ENCODE measurements at places on chromosomes 1 and 21. TPM values are rescaled to one million over a fixed set of nuclear protein-coding genes. Genes with fewer than 3 reads are reported as not detected.

GRCh38 chr1:69814926-69815325 lies 247.2 kb downstream of the LRRC7 start:
- H3K36me3 ChIP-seq: no peaks in the 10 kb centered on the region
- no peak for DNase-seq
- no peaks in the 10 kb centered on the region for H3K27me3 ChIP-seq
- no peak overlapping the region for H3K4me3 ChIP-seq
- H3K27ac ChIP-seq: no peak overlapping the region

RRP15 gene
- 15.8 TPM for total RNA-seq

- H3K4me3 ChIP-seq: no peak overlapping the region
- H3K36me3 ChIP-seq: no peaks in the 10 kb centered on the region
- H3K4me1 ChIP-seq: peaks cover 6% of the 10 kb centered on the region
- no peak overlapping the region for H3K27ac ChIP-seq
- peak; percentile 48 for DNase-seq
- H3K27me3 ChIP-seq: no peaks in the 10 kb centered on the region
Observed at GRCh38 chr1:107563441-107563840, 401.5 kb downstream of the VAV3 start.

NME7 gene
- 23.5 TPM for total RNA-seq

DNA sequence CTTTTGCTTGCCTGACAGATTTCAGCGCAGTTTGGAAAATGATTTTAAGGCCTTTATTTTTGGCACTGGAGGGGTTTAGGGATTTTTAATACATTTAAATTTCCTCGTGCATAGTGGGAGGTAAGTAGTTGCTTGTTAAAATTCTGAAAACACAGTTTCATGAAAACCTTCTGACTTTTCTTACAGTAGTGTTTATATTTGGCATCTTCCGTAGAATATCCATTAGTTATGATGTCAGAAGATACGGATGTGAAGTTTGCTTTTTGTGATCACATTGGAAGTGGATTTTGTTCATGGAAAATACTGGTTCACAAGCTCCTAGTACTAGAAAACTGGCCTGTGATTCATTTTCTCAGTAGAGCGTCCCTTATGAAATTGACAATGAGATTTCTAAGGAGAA lies 1.3 kb downstream of the RABGAP1L start:
- DNase-seq: no peak
- no peak overlapping the region for H3K27ac ChIP-seq
- peak overlapping the region; percentile 85 for H3K4me3 ChIP-seq

PCP4L1 gene
- total RNA-seq: 0.69 TPM

GRCh38 chr21:35529171-35529863 lies 480.2 kb upstream of the RUNX1 start:
- DNase-seq: no peak
- no peak overlapping the region for H3K4me3 ChIP-seq
- H3K4me1 ChIP-seq: no peaks in the 10 kb centered on the region
- H3K27ac ChIP-seq: no peak overlapping the region
- no peaks in the 10 kb centered on the region for H3K36me3 ChIP-seq

- peaks cover 5% of the 10 kb centered on the region for H3K4me1 ChIP-seq
- no peak overlapping the region for H3K27ac ChIP-seq
- no peaks in the 10 kb centered on the region for H3K36me3 ChIP-seq
- no peaks in the 10 kb centered on the region for H3K27me3 ChIP-seq
- no peak overlapping the region for H3K4me3 ChIP-seq
Observed at GRCh38 chr1:184878002-184878401, 96.3 kb downstream of the NIBAN1 start.

GRCh38 chr1:173280899-173281660 lies 73.9 kb upstream of the TNFSF4 start:
- H3K27ac ChIP-seq: no peak overlapping the region
- no peak for DNase-seq
- H3K27me3 ChIP-seq: no peaks in the 10 kb centered on the region
- no peak overlapping the region for H3K4me3 ChIP-seq

ASCL5 gene
- total RNA-seq: not detected

GRCh38 chr1:163535401-163535800 lies 213.6 kb downstream of the NUF2 start:
- no peaks in the 10 kb centered on the region for H3K27me3 ChIP-seq
- H3K36me3 ChIP-seq: no peaks in the 10 kb centered on the region
- DNase-seq: no peak
- peaks cover 17% of the 10 kb centered on the region for H3K4me1 ChIP-seq

DNA sequence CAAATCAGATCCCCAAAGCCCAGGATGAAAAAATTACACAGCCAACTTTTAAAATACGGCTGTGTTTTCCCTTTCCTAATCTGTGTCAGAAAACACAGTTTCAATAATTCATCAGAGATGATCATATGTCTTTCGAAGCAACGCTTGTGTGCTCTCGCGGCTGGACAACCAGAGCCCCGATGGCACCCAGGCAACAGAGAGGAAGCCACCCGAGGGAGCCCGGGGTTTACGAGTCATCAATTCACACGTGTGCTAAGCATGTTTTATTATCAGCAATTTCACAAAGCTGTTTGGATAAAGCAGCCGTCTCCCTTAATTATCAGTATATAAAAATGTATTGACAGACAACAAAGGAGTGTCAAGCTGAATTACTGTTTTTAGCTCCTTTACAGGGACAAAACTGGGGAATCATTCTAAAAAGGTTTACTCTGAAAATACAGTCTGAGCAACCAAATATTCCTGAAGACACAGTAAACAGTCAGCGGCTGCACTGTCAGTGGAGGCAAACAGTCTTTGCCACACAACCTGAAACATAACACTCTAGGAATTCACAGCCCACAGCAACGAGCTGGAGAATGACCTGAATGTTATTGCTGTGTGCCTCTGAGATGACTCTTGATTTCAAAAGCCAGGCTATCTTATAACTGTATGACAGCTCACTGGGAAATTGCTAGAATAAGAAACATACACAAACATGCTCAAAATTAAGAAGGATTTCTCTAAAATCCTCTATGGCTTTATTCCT lies 201.0 kb downstream of the SIPA1L2 start:
- H3K27ac ChIP-seq: no peak overlapping the region
- H3K36me3 ChIP-seq: no peaks in the 10 kb centered on the region
- no peak overlapping the region for H3K4me3 ChIP-seq
- H3K27me3 ChIP-seq: no peaks in the 10 kb centered on the region

GRCh38 chr1:183912265-183912886 lies 107.5 kb downstream of the RGL1 start:
- H3K27me3 ChIP-seq: no peaks in the 10 kb centered on the region
- H3K36me3 ChIP-seq: no peaks in the 10 kb centered on the region
- H3K4me1 ChIP-seq: peaks cover under 1% of the 10 kb centered on the region
- no peak for DNase-seq
- no peak overlapping the region for H3K4me3 ChIP-seq

ARTN gene
- total RNA-seq: 2.9 TPM

DNA sequence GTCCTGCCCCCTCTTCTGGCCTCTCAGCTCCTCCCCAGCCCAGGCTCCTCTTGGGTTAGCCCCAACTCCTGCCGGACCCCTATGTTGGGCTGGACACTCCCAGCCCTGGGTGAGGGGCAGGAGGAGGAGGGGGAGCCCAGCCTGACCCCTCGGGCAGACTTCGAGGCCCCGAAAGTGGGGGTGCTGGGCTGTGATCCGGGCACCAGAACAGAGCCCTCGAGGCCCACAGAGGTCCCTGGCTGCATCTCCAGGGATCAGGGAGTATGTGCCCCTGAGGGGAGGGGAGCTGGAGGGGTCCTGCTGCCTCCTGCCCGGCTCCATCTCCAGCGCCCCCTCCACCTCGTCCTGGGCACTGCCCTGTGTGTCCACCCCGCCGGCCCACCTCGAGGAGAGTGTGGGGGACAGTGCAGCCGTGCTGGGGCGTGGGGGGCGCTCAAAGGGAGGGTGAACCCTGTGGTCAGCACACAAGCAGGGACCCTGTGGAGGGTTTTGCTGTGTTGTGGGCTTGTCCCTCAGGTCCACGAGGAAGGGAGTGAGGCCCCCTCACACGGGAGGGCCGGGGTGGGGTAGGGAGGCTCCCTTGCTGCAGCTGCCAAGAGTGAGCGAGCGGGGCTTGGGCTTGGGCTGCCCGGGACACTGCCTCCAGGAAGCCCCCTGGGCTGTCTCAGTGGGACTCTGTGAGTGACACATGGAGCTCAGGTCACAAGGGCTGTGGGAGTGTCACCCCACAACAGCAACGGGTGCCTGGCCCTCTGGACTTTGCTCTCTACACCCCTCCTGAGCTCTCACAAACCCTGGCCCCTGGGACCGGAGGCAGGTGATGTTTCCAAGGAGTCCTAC lies 54.4 kb downstream of the COL18A1 start:
- no peak for DNase-seq
- H3K27ac ChIP-seq: no peak overlapping the region
- H3K4me3 ChIP-seq: no peak overlapping the region
- no peaks in the 10 kb centered on the region for H3K4me1 ChIP-seq
- peaks cover 8% of the 10 kb centered on the region for H3K36me3 ChIP-seq

GRCh38 chr1:223343692-223344091 lies 20.3 kb downstream of the SUSD4 start:
- H3K27ac ChIP-seq: no peak overlapping the region
- DNase-seq: no peak

GRCh38 chr1:110686188-110686587 lies 11.4 kb upstream of the KCNA3 start:
- peaks cover 48% of the 10 kb centered on the region for H3K27me3 ChIP-seq
- H3K4me1 ChIP-seq: no peaks in the 10 kb centered on the region
- H3K36me3 ChIP-seq: no peaks in the 10 kb centered on the region
- no peak overlapping the region for H3K27ac ChIP-seq

- H3K4me3 ChIP-seq: peak overlapping the region; percentile 99
- peak; percentile 47 for DNase-seq
- peak overlapping the region; percentile 43 for H3K27ac ChIP-seq
- no peaks in the 10 kb centered on the region for H3K27me3 ChIP-seq
- no peaks in the 10 kb centered on the region for H3K36me3 ChIP-seq
- H3K4me1 ChIP-seq: peaks cover 74% of the 10 kb centered on the region
Observed at GRCh38 chr1:27601771-27602461, 2.0 kb downstream of the AHDC1 start.

DNA sequence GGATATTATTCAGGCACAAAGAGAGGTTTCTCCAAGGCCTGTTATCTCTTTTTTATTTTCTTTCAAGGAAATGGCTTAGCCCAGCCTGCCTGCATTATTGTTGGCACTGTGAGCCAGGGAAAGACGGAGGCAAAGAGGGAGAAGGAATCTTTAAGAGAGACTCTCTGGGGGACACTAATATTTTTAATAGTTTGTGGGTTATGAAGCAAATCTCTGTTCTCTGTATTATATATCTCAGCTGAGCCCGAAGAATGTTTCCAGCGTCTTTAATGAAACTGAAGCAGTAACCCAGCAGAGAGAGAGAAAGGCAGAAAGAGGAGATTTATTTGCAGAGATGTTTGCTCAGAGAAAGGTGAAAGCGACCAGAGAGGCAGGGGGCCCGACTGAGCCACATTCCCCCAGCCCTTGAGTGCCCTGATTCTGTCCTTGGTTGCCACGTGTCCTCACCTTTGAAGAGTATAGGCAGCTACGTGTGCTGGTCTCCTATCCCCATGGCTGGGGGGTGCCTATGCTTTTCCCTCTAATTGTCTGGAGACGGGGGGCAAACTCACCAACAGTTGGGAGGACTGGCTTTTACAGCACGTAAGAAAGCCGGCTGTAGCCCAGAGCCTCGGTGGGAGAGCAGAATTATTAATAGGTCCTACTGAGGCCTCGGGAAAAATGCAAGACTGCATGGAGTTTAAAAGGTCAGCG lies 166.4 kb downstream of the TRABD2B start:
- H3K27ac ChIP-seq: no peak overlapping the region
- no peak overlapping the region for H3K4me3 ChIP-seq
- H3K4me1 ChIP-seq: peaks cover 22% of the 10 kb centered on the region
- DNase-seq: no peak

DOP1B gene
- total RNA-seq: 10.7 TPM

RGS21 gene
- total RNA-seq: not detected

NEXN gene
- total RNA-seq: 2.4 TPM

POU3F1 gene
- total RNA-seq: 16.5 TPM

- no peaks in the 10 kb centered on the region for H3K27me3 ChIP-seq
- H3K4me3 ChIP-seq: no peak overlapping the region
- DNase-seq: no peak
- no peaks in the 10 kb centered on the region for H3K4me1 ChIP-seq
- H3K27ac ChIP-seq: no peak overlapping the region
- no peaks in the 10 kb centered on the region for H3K36me3 ChIP-seq
Observed at GRCh38 chr1:214327514-214327913, 46.6 kb downstream of the SMYD2 start.

LY9 gene
- total RNA-seq: not detected
